ENCODE measurements at places on chromosomes 12 and 14. TPM values are rescaled to one million over a fixed set of nuclear protein-coding genes. Genes with fewer than 3 reads are reported as not detected.
A peak's percentile ranks its signal among the peaks of the same experiment; 100 is the strongest.

DNA sequence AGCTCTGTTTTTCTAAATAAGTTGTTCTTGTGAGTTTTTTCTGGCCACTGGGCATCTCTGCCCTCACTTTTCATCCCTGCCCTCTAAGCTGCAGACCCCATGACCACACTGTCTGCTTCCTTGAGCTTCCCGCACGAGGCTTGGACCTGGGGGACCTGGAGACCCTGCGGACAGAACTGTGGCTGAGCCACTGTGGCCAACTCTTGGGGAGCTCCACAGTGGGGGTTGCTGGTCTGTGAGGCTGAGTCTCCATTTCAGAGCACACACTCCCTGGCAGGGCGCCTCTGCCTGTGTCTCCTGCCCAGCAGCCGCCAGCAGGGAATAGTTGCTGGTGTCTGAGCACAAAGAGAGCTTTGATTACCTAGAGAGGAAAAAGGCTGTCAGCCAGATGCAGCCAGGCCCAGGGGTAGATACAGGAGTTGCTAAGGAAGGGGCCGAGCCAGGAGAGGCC, 13.1 kb upstream of the RIN3 start:
- DNase-seq: no peak

GRCh38 chr14:90979515-90979914, 80.9 kb downstream of the RPS6KA5 start:
- no peak for DNase-seq

- DNase-seq: no peak
These were observed 359.5 kb downstream of the CACNA1C start for GRCh38 chr12:2412305-2412643.

DNA sequence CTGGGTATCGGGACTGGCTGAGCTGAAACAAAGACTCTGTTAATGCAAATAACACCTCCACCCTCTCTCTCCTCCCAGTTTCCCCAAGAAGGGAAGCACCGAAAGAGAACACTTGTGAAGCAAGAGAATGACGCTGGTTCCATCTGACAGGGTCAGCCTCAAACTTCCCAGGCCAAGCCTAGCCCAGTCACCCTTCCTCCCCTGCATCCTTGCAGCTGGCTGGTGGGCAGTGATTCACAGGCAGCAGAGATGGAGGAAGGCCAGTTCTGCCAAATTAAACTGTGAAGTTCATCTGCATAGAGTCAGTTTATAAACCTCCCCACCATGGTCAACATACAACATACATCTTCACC, 2.8 kb downstream of the LRRC74A start:
- no peak for DNase-seq

DNA sequence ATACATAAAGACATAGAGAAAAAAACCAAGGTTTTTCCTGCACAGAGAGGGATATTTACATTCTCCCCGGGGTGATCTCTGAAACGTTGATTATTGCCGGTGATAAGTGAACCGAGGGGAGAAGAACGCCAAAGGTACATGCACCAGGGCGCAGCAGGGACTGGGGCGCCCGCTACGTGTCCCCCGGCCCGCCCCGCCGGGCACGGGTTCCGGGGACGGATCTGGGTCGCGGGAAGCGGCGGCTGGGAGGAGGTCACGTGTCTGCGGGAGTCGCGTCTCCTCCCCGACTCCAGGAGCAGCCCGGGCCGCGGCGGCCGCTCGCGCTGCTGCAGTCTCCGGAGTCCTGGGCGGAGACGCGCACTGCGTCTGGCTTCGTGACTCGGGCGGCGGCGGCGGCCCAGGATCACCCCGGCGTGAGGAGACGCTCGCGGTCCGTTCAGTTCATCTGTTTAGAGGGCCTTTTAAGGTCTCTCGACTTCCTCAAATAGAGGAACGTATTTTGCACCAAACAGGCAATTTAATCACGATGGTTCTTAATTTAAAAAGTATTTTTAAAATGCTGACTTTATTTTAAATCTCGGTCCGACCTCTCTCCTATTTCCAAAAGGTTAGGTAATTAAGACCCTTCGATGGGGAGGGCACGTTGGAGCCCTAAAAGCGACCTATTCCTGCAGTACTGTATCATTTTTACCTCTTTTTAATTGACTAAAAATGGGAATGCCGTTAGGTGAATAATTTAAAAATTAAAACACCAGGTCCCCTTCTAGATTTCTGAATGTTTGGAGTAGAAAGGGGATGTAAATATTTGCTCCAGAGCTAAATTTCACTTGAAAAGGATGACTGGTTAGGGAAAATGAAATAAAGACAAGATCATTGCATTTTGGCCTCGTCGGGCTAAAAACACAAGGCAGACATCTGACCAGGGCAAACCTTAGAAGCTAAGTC, 1.8 kb upstream of the BHLHE41 start:
- DNase-seq: peak; percentile 37

Gene ZNF705A
- total RNA-seq: not detected

Gene EFCAB11
- 7.0 TPM for total RNA-seq
